IPS DF 19.7 (cell line): ENCODE measurements at places on chromosomes 12 and 14.

GRCh38 chr12:124595444-124595843 is 28.0 kb upstream of the NCOR2 start:
- DNase-seq = no peak

GRCh38 chr12:109968032-109968420 is 28.1 kb downstream of the GIT2 start:
- DNase-seq = no peak

DNA sequence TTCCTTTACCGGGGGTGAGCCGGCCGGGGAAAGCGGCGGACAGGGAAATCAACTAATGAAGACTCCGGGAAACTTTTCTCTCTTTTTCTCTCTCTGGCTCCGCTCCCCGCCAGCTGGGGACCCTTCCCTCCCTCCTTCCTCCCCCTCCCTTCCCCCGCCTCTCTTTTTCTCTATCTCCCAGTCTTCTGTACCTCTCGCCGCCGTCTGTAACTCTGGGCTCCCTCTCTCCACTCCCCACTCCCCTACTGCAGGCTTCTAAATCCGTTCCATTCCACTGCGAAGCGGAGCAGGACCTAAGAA is 6.9 kb upstream of the HOXC11 start:
- DNase-seq = no peak

DNA sequence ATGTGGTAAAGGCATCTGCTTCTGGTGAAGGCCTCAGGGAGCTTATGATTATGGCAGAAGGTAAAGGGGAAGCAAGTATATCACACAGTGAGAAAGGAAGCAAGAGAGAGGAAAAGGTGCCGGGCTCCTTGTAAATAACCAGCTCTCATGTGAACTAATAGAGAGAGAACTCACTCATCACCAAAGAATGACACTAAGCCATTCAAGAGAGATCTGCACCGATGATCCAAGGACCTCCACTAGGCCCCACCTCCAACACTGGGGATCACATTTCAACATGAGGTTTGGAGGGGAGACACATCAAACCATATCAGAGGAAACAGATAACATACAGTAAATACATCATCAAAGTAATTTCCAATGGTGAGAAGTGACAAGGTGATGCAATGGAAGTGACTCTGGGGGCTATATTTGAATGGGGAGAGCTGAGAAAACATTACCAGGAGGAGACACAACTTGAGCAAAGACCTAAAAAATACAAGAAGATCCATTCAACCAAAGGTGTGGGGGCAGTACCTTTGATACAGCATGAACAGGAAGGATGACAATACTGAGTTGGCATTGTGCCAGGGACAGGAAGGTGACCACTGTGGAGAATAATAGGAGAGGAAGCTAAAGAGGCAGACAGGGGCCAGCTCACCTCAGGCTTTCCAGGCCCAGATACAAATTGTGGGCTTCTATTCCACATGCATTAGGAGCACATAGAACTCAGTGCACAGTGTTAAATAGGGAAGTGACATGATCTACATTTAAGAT is 134.4 kb upstream of the GRIP1 start:
- no peak for DNase-seq

DNA sequence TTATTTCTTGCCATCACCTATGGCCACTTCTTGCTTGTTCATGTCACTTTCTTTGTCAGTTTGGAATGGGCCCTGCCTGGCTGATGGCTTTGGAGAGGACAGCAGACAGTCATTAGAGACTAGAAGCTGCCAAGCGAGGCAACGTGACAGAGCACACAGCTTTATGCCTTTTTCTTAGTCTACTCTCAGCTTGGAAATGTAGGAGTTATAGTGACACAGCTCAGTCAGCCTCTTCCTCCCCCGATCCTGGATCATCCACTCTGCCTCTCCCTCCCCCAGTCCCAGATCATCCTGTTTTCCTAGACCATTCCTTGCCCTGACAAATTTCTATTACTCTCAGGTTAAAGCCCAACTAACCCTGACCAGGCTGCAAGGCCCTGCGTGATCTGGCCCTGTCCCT is 26.6 kb downstream of the ETV6 start:
- no peak for DNase-seq

GRCh38 chr12:131386167-131386521 is 324.7 kb upstream of the SFSWAP start:
- DNase-seq = no peak

DNA sequence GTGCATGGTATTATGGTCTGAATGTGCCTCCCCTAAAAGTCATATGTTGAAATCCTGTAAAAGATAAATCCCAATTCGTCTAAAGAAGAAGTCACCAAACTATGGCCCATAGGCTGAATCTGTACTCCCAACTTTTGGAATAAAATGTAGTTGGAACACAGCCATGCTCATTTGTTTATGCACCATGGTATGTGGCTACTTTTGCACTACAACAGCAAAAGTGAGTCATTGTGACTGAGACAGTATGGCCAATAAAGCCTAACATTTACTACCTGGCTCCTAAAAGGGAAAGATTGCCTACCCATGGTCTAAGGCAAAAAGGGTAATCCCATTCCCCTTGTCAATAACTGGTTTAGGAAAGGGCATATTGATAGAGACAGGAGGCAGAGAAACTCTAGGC is 101.8 kb downstream of the LRIG3 start:
- DNase-seq = no peak

DNA sequence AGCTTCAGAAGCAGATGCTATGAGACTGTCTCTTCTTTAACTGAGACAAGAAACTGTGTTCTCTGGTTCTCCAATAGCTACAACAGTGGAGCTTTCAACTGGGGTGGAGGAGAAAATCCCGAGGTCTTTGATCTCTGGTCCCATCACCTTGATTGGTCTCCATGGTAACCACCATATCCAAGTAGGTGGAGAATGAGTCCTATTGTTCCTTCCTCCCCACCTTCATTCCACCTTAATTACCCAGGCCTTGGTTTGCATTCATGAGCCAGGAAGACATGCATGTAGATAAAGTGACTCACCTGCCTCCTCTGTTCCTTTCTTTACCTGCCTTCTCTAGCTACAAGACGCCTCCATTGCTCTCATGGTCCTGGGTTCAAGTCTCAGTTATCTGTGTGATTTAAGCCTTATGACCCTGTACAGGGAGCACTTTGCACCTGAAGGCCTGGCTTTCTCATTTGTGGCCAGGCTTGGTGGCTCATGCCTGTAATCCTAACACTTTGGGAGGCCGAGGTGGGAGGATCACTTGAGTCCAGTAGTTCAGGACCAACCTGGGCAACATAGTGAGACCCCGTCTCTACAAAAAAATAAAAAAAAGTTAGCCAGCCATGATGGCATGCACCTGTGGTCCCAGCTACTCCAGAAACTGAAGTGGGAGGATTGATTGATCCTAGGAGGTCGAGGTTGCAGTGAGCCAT is 157.7 kb upstream of the TBX3 start:
- peak; percentile 89 for DNase-seq

DNA sequence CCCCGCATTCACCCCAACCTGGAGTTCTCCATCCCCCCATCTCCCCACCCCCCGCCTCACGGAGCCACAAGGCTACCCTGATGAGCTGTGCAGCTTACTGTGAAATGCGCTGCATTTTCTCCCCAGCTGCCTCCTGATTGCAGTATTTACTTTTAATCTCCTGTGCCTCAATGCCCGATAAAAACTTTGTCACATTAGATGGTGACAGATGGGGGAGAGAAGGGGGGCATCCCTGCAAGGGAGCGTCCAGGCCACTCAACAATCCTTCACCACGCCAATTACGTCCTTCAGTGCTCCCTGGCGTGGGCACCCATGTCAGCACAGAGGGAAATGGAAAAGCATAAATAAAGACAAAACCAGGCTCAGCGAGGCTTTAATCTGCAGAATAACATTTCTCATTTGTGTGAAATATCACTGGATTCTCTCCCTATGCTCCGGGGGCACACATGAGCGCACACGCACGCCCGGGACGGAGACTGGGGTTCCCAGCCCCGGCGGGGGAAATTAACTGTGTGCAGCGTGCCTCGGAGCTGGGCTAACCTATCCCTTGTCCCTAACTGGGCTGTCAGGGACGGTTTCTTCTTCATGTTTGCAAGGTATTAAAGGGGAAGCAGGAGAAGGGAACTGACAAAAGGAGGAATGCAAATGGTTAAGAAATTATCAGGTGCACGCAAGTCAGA is 186.7 kb upstream of the VASH1 start:
- no peak for DNase-seq

GRCh38 chr12:47356129-47356700 is 276.5 kb upstream of the AMIGO2 start:
- DNase-seq = no peak

- no peak for DNase-seq
These were observed 50.8 kb upstream of the ZFP36L1 start for GRCh38 chr14:68843471-68844209.

DNA sequence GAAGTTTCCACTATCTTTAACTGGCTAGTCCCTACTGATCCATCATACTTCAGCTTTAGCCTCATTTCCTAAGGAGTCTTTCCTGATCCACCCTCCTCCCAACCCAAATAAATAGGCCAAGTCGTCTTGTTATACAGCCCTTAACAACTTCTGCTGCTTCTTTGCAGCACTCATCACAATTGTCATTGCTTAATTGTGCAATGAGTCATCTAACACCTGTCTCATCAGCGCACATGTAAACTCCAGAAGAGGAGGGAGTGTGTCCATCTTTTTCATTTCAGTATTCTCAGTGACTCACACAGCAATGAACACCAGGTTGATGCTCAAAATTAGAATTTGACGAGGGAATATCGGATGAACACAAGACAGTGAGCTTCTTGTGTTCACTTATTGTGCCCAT is 87.3 kb downstream of the SUDS3 start:
- DNase-seq = no peak

DNA sequence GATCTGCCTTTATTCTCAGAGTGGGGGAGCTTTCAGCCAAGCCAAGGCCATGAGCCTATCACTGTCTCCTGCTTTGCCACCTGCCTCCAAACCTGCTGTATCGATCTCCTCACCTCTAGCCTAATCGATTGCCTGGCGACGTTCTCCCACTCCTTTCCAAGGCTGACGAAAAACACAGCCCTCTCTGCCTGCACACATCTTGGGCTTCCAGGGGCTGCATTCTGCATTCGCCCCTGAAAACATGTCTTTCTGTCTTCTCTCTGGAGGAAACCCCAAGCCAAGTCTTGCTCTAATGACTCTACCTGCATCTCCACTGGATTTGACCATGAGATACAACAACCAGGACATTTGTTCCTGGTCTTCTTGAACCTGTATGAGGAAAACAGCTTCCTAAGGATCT is 540.7 kb downstream of the BCL11B start:
- no peak for DNase-seq

DNA sequence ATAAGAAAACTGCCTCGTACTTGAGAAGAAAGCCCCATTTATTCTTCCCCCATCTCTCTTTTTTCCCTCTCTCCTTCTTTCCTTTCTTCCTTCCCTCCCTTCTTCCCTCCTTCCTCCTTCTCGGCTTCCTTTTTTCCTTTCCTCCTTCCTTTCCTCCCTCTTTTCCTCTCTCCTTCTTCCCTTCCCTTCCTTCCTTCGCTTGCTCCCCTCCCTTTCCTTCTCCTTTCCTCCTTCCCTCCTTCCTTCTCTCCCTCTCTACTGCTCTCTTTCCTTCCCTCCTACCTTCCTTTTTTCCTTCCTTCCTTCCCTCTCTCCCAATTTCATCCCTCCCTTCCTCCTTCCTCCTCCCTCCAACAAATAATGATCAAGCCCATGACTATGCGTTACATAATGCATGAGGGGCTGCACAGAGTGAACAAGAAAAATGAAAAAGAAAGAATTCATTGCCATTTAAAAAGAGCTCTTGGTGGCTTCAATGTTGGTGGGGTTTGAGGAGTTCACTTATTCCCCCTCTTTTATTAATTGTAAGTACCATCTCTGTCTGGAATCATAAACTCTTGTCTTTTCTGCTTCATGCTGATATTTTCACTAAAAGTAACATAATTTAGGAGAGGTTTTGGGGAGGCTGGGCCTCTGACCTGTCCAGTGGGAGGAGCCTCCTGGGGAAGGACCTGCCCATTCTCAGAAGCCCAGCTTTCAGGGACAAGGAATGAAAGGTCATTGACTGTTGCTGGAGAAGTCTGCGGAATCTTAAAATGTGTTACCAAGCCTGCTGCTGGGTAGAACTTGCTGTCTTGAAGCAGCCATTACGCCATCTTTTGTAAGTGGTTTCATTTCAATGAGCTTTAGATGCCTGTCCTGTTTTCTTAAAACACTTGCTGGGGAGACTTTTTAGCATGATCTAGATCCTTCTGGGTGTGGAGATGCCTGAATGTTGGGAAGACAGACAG is 144.3 kb downstream of the CHST11 start:
- no peak for DNase-seq

DNA sequence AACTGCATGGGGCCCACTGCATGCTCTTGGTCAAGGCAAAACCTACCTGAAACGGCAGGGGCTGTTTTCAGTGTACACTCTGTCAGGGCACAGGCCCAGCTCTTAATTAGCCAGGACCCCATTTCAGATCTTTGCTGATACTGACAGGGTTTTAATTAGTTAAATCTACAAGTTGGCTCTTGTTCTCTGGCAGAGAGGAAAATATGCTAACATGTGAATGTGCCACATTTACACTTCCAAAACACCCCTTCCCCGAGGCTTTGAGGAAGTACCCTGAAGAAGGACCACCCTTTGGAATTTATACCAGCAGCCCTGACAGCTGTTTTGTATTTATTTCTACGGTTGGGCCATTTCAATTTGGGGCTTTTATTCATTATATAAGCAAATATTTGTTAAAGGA is 66.3 kb downstream of the OTX2 start:
- no peak for DNase-seq

DNA sequence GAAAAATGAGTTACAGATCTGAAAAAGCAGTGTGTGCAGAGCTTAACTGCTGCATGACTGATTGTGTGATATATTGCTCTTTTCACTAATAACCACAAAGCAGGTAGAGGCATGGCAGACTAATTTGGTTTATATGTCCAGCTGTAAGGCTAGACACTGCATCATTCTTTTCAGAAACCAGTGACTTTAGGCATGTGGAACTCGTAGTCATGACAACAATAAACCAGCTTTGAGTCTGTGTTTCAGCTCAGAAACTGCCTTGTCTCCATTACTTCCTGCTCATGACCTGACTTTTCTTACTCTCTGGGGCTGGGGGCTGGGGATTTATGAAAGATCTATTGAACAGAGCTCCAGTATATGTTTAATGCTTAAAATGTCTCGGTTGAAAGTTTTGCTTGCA is 146.8 kb upstream of the LRIG3 start:
- no peak for DNase-seq

DNA sequence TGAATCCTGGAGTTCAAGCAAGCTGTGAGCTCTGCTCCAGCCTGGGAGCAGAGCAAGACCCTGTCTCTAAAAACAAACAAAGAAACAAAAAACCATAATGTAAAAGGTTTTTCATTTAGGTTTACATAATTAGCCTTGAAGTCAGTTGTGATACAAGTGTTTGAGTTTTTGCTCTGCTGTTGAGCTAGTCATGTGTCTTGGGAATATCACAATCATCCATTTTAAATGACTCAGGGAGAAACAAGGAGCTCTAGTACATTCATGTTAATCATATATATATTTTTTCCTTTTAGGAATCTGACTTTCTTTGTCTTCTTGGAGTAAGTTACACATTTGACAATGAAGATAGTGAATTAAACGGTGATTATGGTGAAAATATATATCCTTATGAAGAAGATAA is 12.9 kb downstream of the MIA2 start:
- DNase-seq = no peak
